ENCODE measurements at places on chromosomes 3 and 15.

DNA sequence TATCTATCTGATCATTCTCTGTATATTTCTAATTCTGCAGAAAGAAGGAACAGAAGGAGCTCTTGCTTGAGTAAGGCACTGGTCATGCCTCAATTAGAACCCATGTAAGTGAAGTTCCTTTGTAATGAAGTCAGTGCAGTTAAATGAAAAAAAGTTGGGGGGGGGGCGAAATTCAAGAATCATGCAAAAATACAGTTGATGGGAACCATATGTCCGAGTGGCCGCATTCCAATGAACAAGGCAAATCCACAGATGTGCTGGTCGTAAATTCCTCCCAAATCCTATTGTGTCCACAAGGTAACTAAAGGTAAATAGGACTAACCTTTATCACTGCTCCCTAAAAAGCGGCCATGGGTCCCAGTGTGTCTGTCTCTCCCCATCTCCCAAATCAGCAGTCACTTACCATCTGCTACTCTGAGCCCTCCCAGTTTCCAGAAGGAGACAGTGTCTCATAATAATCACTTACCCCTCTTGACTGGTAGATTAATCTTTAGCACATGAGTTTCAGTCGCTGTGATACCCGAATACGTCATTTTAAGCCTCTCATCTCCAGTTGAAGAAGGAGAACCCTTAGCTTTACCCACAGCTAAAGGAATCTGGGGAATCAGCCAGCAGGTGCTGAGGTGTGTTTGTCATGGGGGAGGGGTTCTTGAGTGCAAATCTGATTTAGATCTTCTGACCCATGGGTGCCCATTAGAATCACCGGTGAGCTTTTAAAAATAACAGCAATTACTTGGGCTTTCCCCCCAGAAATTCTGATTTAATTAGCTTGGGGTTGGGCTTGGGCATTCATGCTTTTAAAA, 56.3 kb upstream of the EPHB3 start:
- no peak for DNase-seq

GRCh38 chr3:194120789-194121770, 14.9 kb upstream of the HES1 start:
- DNase-seq: no peak

DNA sequence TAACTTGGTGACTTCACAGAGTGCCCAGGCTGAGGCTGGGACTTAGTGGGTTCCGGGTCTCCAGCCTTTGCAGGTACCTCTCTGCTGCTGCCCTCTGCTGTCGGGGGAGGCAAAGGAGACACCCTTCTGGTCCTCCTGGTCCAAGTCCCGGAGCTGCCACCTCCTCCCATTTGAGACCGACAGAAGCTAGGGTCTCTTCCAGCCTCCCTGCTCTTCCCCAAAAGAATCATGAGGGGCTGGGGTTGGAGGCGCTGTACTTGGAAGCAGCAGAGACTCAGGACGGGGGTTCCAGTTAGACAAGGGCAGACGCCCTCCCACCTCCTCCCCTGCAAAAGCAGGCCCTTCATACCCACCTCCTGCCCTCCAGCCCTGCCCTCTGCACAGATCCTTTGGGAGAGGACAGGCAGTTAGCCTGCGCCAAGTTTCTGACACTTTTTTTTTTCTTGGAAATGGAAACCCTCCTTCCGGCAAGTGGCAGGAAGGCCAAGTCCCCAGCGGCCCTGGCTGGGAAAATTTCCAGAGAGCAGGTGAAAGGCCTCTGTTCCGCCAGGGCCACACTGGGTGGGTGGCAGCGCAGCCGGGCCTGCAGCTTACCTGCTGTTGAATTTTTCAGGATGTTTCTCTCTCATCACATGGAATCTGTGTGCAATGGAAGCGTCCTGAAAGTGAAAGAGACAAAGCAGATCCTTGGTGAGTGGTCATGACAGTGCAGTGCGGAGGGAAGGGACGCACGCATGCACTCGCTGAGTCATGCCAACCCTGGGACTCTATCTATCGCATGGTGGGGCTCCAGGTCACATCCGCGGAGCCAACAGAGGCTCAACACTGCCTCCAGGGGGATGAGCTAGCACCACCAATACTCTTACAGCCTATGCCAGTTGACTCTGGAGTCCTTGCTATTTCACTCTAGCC, 119.9 kb downstream of the DGKG start:
- DNase-seq: peak; percentile 66

DNA sequence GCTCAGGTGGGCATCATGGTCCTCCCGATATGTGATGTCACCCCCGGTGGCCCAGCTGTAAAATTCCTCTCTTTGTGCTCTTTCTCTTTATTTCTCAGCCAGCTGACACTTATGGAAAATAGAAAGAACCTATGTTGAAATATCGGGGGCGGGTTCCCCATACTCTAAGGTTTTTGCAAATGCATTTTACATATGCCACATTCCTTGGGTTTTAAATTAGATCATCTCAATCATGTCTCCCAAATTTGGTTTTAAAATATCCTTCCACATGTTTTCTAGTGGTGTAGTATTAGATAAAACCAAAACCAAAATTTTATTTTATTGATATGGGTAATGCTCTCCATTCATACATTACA, 4.4 kb upstream of the TMEM62 start:
- DNase-seq: no peak

GRCh38 chr15:31034152-31034551, 42.7 kb upstream of the MTMR10 start:
- no peak for DNase-seq

GRCh38 chr15:91308199-91308598, 208.1 kb downstream of the SV2B start:
- DNase-seq: no peak

DNA sequence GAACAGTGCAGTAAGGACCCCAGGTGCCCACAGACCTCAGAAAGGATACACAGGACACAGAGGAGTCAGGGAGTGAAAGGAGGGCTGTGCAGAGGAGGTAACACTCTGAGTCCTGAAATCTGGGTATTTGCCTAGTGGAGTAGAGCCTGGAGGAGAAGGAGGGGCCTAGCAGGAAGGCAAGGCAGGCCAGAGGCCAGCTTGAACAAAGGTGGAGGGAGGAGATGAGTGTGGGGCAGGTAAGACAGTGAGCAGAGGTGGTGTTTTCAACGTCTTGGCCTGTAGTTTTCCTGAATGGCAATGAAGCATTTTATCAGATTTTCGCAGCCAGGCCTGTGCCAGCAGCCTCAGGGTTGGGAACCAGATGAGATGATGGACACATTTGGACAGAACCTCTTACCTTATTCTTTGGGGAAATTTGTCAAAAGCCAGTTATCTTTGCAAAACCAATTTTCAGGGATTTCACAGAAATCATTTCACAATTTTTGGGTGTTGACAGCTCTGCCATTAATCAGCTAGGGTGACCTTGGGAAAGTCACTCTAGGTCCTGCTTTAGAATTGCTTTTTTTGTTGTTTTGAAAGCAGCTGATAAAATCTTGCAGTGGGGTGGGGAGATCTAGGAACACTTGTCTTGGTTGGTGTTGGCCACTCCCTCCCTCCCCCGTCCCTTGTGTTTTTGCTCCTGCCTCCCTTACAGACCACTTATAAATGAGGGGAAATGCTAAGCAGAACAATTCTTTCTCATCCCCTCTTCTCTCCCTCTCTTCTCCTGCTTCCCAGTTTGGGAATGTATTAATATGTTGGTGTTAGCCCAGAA, 38.4 kb downstream of the SPSB4 start:
- no peak for DNase-seq

DNA sequence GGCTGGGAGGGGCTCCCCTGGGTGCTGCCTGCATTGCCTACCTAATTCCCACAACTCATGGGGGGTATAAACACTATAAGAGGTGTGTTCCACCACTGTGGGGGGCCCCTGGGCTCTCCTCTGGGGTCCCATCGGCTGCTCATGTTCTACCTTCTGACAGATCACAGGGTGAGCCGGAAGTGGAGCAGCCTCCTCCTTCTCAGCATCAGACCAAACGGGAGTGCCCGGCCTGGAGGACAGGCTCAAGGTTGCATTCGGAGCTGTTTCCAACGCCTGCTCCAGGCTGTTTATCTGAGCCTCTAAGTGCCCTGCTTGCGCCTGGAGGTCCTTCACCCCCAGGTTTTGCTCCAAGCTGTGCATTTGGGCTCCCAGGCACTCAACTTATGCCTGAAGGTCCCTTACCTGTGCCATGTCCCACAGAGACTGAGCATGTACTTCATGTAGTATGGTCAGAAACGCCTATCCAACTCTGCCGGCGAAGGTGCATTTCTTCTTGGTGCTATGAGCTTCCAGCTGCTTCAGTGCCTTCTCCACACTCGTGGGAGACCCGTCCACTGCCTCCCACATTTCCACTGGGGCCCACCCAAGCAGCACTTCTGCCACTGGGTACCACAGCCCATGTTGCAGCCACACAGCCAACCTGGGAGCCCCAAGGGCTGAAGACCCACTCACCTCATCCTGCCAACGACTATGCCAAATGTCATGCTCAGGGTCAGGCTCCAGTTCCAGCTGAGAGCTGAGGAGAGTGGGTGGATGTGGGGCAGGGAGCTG, 232.1 kb downstream of the IGSF11 start:
- no peak for DNase-seq

DNA sequence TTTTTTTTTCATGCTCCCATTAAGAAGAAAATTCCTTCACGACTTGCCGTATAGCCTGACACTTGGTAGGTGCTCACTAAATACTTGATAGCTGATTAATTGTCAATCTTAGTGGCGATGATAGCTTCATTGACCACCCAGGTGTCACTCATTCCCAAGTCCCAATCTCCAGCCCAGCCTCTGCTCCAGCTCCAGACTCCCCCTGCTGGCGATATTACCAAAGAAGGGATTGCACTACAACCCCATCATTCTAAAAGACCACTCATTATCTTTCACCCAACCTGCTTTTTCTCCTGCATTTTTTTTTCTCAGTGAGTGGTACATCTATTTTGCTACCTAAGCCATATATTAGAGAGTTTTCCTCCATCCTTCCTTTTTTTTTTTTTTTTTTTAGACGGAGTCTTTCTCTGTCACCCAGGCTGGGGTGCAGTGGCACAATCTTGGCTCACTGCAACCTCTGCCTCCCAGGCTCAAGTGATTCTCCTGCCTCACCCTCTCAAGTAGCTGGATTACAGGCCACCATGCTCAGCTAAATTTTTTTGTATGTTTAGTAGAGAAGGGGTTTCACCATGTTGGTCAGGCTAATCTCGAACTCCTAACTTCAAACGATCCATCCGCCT, 19.5 kb upstream of the COMMD2 start:
- DNase-seq: peak; percentile 51

GRCh38 chr3:10554236-10554611, 48.8 kb upstream of the ATP2B2 start:
- DNase-seq: no peak

DNA sequence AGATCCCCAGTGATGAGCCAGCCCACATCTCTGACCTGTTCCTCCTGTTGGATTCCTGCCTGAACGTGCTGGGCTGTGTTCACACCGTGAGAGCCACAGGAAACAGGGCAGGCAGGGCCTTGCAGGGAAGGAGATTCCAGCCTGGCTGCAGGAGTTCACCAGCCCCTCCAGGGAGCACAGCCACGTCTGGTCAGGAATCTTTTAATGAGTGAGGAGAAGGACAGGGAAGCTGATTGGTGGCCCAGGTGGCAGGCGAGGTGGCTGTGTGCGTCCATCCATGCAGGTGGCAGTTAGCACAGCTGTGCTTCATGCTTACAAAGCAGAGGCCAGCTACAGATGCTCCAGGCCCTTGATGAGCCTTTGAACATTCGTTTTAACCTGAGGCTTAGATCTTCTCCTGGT, 10.5 kb downstream of the LRRK1 start:
- no peak for DNase-seq

DNA sequence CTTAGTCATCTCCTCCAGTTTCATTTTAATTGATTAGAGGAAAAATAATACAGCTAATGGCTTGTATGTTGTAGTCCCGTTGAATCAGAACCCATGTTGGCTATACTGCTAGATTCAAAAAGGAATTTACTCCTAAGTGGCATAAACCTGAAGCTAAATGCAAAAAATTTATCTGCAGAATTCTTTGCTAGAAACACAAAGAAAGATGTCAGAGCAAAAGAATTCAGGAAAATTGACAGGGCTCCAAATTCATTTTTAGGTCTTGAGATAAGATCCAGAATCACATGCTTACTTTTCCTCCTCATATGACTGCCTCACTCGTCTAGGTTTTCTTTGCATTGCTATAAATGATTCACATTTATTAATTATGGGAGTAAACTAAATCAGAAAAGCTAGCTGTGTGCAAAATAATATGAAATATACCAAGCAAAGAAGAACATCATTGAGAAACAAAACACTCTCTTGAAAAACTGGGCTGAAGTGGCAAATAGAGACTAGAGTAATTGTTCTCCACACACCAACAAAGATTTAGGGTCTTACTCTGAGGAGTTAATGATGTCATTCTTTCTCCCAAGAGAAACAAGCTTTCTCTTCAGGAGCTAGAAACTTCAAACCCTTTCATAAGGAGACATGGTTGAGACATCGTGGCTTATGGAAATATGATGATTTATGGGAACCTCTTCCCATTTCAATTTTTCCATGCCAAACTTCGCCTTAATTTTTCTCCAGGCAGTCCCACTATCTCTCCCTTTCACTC, 94.8 kb upstream of the FEZF2 start:
- no peak for DNase-seq

DNA sequence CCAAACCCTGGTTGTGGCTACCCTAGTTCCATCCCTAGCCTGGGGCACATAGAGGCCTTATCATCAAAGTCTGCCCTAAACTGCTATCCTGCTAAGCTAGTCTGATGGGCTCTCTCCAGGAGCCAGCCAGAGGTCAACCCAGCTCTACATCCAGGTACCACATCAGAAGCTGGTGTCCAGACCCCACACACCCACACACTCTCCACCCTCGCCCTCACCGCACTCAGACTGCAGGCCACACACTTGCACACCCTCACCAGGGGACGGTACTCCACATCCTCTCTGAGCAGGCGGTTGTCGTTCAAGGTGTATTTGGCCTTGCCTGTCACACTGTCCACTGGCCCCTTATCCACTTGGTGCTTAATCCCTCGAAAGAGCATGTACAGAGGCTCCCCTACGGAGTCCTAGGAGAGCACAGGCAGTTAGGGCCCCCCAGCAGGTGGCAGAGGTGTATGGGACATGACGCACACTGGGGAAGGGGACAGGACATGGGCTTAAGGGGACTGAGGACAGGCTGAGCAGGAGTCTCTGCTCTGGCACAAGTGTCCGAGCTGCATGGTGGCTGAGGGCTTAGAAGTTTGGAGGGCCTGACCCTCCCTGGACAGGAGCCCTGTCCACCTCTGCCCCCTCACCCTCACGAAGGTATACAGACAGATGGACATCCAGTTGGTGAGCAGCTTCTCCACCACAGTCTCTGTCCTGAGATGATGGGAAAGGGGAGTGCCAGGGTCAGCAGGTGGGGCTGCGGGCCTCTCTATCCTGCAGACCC, 18.1 kb downstream of the PLXNB1 start:
- DNase-seq: no peak

GRCh38 chr3:23546181-23546580, 259.6 kb upstream of the UBE2E1 start:
- no peak for DNase-seq
